Psoas muscle (tissue), 8 donors: ENCODE measurements at places on chromosomes 4 and X. TPM values are rescaled to one million over a fixed set of nuclear protein-coding genes. Genes with fewer than 3 reads are reported as not detected.
A peak's percentile ranks its signal among the peaks of the same experiment; 100 is the strongest.

Gene UGT2B11
- total RNA-seq, result not detected

Gene CSN3
- total RNA-seq, result not detected

Gene SGMS2
- 9.8 TPM for total RNA-seq

Gene ATOH1
- not detected for total RNA-seq

DNA sequence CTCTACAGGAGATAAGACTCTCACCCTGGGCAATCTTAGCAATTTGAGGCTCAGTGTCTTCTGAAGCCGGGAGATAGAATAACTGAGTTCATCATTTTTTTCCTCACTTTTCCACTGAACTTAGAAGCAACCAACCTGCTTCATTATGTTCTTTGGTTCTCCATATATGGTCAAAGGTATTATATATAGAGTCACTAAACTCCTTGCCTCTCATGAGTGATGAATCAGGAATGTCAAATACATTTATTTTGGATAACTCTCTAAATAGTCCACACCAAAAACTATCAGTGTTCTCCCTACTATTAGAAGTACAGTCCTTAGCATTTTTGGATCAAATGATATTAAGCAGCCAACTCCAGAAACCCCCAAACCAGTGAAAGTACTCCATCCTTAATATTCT is 421.5 kb upstream of the EPHA5 start:
- no peak for DNase-seq

GRCh38 chrX:3006495-3006894 is at the start of gene ARSH:
Gene ARSH, plus strand, starts transcription at chrX:3006546. Its CDS starts 67 bp downstream, at chrX:3006613.
- DNase-seq, result no peak

DNA sequence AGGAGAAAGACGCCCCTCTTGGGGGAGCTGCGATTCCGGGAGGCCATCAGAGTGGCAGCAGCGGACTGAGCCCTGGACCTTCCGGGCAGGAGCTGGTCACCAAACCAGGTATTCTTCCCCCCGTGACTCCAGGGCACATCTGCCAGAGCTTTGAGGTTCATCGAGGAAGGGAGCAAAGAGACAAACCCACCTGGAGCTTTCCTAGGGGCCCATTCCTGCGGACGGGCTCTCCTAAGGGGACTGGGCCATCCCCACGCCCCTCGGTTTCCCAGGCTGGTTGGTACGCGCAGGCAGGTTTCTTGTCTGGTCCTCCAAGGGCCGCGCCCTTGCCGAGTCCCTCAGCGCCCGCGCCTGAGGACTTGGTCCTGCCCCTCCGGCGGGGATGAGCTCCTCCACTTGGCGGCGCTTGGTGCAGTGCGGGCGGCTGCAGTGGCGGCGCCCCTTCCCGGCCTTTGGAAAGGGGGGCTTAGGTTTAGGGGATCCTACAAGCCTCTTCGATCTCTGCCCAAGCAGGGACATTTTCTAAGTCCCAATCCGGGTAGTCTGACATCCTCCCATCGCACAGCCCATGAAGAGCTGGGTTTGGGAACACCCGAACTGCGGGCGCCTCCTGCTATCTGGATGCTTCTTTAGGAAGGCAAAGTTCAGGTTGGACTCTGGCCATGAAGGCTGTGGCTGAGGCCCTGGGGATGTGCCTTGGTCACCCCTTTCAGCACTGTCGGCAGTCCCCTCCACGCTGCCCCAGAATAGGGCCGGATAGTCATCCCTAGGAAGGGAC is 538 bp downstream of the STBD1 start:
- DNase-seq, result peak; percentile 71

DNA sequence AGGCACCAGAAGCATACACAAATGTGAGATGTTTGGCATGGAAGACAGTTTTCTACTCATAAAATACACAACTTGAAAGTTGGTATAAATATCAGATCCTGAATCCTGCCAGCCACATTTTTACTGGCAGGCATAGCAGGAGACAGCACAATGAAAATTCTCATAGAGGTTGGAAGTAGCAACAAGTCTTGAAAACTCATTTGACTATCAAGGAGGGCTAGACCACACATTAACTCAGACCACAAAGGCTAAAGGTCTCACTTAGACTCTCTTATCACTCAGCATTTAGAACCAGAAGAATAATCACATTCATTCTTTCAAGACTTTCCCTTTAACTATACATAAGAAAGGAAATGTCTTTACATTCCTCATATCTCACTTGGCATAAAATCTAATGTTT is 56.5 kb downstream of the SORBS2 start:
- DNase-seq, result no peak

DNA sequence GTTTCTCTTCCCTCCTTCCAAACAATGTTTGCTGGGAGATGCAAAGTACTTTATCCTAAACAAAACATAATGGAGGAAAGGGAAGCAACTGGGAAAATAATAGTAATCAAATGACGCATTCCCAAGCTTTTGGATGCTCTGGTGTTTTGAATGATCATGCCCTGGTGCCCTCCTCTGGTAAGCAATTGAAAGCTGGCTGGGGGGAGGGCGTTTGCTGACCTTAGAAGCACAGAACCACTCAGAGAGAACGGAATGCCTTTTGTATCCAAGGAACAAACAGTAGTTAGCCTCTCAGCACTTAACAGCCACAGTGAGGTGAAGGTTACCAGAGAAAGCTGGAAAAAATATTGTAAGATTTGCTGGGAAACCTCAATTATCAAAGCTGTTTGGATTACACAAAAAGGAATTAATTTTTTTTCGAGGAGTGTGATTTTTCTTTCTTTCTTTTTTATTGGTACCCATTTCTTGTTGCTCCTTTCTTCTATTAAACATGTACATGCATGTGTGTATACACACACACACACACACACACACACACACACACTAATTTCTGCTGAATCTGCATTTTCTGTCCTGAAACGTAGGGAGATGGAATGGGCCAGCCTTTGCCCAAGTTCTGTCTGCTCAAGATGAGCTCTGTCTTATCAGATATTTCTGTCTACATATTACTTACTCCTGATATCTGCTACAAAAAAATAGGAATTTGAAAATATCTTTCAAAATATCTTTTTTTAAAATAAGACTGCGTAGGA is 155.8 kb upstream of the IGFBP7 start:
- no peak for DNase-seq

DNA sequence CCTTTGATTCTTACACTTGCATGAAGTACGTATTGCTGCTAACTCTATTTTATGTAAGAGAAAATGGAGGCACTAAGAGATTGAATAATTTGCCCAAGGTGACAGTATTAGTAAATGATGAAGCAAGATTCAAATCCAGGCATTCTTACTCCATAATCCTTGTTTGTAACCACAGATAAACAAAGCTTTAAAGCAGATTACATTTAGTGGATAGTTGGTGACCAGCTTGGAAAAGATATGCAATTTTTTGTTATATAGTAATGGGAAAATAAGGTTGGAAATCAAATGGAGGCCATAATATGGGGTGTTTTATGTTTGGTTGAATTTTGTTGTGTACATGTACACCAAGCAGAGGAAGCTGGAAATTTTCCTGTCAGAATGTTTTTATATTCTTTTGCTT is 30.8 kb downstream of the MND1 start:
- no peak for DNase-seq

- DNase-seq, result no peak
Measured at GRCh38 chrX:12685541-12685940, 105.7 kb upstream of the PRPS2 start.

DNA sequence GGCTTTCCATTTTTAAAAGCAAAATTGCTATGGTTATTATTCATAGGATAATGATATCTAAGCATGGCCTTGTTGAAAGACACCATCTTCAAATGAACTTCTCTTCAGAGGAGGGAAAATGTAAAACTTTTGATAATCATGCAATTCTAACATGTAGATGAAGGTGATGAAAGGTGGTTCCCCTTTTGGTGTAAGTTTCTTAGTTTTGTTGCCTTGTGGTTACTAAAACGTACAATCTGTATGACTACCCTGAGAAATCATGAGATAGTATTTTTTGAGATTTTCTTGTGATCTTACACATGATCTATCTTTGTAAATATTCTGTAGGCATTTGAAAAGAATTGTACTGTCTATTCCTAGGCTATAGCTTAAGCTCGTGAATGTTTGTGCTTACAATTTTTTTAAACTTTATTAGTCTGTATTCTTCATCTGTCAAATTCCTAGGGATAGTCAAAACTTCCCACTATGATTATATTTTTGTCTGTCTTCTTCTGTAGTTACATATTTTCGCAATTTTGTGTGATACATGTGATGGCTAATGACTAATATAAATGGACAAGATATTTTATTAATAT is 47.5 kb downstream of the PTPN13 start:
- DNase-seq, result no peak
